ENCODE measurements at places on chromosomes 6 and 20. TPM values are rescaled to one million over a fixed set of nuclear protein-coding genes. Genes with fewer than 3 reads are reported as not detected.

Gene GNMT
- total RNA-seq: 1.2 TPM

GRCh38 chr6:22471132-22471690 lies 98.2 kb upstream of the HDGFL1 start:
- no peaks in the 10 kb centered on the region for H3K36me3 ChIP-seq
- no peaks in the 10 kb centered on the region for H3K27me3 ChIP-seq
- DNase-seq: no peak

- no peak overlapping the region for H3K4me3 ChIP-seq
- no peak for DNase-seq
- H3K27ac ChIP-seq: no peak overlapping the region
- H3K4me1 ChIP-seq: no peaks in the 10 kb centered on the region
- H3K36me3 ChIP-seq: no peaks in the 10 kb centered on the region
Observed at GRCh38 chr6:104459543-104459942, 400.2 kb downstream of the HACE1 start.

DNA sequence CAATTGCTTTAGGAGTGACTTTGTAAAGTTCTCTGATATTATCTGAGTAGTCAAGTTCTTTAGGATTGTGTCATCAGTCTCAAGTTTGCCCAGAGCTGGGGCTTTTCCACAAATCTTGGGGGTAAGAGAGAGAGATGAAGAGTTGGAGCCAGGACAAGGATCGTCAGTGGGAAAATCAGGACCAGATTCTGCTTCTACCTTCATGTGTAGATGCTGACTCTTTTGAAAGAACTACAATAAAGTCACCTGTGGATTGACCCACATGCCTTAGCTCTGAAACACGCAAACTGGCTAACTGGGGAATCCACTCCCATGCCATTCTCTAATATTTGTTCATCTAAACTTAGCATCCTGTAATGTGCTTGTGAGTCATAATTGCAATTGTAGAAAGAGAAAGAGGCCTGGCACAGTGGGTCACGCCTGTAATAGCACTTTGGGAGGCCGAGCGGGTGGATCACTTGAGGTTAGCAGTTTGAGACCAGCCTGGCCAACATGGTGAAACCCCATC lies 15.6 kb upstream of the BICRAL start:
- no peak for DNase-seq
- H3K4me3 ChIP-seq: no peak overlapping the region
- peaks cover 10% of the 10 kb centered on the region for H3K36me3 ChIP-seq

Gene SLC16A10
- total RNA-seq: 6.3 TPM

- H3K27me3 ChIP-seq: no peaks in the 10 kb centered on the region
- H3K4me3 ChIP-seq: no peak overlapping the region
- H3K4me1 ChIP-seq: peaks cover 4% of the 10 kb centered on the region
- DNase-seq: no peak
Observed at GRCh38 chr6:35576682-35577081, 64.0 kb upstream of the TULP1 start.

- DNase-seq: no peak
- H3K27ac ChIP-seq: no peak overlapping the region
- H3K27me3 ChIP-seq: no peaks in the 10 kb centered on the region
- no peak overlapping the region for H3K4me3 ChIP-seq
- no peaks in the 10 kb centered on the region for H3K4me1 ChIP-seq
- H3K36me3 ChIP-seq: no peaks in the 10 kb centered on the region
Observed at GRCh38 chr6:76701610-76702009, 629.1 kb upstream of the IMPG1 start.

- H3K27me3 ChIP-seq: peaks cover 2% of the 10 kb centered on the region
- no peak for DNase-seq
- H3K27ac ChIP-seq: peak overlapping the region; percentile 35
- H3K4me1 ChIP-seq: peaks cover 41% of the 10 kb centered on the region
Observed at GRCh38 chr6:106125925-106126435, 39.8 kb downstream of the PRDM1 start.

Measured in activated CD8-positive, alpha-beta T cell treated with anti-CD3 and anti-CD28 coated beads, Interleukin-2, amount 10 ng/mL, durations not matched to agents 7 days and 5 days (primary cell).